ENCODE measurements at places on chromosomes 12 and 14.

DNA sequence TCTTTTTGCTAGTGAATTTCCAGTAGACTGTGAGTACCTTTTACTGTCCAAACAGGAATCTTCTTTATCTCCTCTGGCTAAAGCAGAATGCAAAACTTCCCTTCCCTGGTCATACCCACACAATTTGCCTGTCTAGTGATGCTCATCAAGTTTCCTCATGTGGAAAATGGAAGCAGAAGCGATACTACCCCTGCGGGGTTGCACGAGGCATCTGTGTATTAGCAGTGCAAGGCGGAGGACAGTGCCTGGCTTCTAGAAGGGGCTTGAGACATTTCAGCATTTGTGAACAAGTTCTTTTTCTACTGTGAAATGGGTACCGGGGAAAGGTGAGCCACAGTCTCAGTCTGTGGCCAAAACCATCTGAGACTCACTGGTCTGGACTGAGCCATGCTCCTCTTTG, 340.9 kb downstream of the AACS start:
- no peak for DNase-seq

DNA sequence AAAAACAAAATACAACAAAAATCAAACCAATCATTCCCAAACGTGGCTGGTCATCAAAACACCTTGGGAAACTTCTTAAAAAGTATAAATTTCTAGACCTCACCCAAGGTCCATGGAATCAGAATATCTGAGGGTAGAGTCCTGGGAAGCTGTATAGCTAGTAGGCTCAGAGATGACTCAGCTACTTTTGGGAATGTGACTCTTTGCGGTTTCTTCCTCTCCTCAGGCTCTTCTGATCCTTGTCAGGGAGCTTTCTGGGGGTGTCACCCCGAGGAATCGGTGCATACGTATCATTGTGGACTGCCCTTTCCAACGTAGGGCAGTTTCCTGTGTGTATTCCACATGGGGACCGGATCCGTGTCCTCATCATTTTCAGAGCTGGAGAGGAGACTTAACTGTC, 14.8 kb downstream of the JDP2 start:
- DNase-seq: no peak

GRCh38 chr12:50103767-50104321, at the start of gene GPD1:
Gene GPD1, plus strand, starts transcription at chr12:50104008. Its CDS starts 43 bp downstream, at chr12:50104051.
- peak; percentile 9 for DNase-seq

GRCh38 chr12:80593766-80594165, 113.7 kb upstream of the MYF6 start:
- no peak for DNase-seq

- DNase-seq: no peak
These were observed 192.8 kb upstream of the AMIGO2 start for GRCh38 chr12:47272412-47273190.

- DNase-seq: peak; percentile 89
These were observed at the start of the genes CBLN3 and KHNYN for GRCh38 chr14:24429395-24430142. Gene CBLN3, minus strand, starts transcription at chr14:24429668. Its CDS starts 614 bp downstream, at chr14:24429054. Gene KHNYN, plus strand, starts transcription at chr14:24429954. Its CDS starts 777 bp downstream, at chr14:24430731.

DNA sequence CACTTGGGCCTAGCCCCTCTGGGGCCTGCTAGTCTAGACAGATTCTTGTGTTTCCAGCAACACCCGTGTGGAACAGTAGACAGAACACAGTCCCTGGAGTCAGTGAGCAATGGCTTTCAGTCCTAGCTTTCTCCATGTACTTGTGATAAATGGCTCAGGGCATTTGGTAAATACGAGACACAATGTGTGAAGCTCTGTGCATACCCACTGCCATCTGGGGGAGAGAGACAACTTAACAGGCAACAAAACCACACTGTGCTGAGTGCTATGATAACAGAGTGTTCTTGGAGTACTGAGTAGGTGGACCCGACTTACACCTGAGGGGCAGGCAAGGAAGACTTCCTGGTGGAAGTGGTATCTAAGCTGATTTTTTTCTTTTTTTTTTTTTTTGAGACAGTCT, 86.3 kb upstream of the TBX3 start:
- DNase-seq: no peak

- peak; percentile 13 for DNase-seq
These were observed 2.1 kb downstream of the CHST11 start for GRCh38 chr12:104458694-104459367.

- no peak for DNase-seq
These were observed 685 bp downstream of the GRIN2B start for GRCh38 chr12:13980538-13981295.

Data from stimulated activated naive CD4-positive, alpha-beta T cell treated with Interleukin-2 at 50 U/mL for 16 hours (primary cell).